ENCODE measurements at places on chromosomes 4 and X.

DNA sequence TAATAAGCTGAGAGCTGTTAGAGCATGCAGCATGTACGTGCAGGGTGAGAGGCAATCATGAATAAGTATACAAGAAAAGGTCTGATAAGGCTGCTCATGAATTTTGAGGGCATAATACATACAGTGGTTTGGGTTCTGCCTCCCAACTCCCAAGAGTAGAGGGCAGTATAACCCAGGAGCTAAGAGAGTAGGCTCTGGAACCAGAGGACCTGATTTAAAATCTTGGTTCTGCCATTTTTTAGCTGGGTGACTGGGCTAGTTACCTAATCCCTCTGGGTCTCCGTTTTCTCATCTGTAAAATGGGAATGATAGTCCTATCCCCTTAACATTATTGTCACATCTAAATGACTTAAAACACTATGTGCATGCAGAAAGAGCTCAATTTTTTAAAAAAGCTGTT is 85.3 kb downstream of the LNX1 start:
- DNase-seq = no peak

GRCh38 chr4:26893491-26893890 is 32.9 kb downstream of the STIM2 start:
- DNase-seq = no peak

GRCh38 chr4:102420563-102421398 is 75.5 kb upstream of the SLC39A8 start:
- no peak for DNase-seq

GRCh38 chrX:130877892-130878341 is 25.1 kb downstream of the ENOX2 start:
- DNase-seq = no peak

DNA sequence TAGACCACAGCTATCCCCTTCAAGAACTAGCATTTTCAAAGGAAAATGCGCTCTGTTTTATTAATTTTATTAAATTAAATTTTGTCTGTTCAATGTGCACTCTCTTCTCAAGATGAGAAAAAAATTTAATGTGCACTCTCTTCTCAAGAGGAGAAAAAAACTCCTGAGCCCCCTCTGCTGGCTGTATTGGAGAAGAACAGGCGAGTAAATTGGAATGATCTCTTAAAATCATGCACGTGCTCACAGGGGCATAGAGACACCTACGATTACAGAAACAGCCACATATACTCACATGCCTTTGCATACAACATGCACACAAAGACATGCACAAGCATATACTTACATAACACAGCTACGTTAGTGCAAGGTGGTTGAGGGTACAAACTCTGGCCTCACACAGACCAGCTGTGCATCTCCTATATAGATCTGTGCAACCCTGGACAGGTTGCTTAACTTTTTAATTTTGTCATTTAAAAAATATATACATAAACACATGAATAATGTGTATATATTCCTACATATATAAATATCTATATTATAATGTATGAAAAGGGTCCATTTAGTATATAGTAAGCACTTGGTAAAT is 176.2 kb upstream of the CXorf66 start:
- DNase-seq = peak; percentile 35

- DNase-seq = no peak
Measured at GRCh38 chr4:169758401-169758962, 738 bp upstream of the HPF1 start.
